ENCODE measurements at places on chromosomes 13 and 19.

DNA sequence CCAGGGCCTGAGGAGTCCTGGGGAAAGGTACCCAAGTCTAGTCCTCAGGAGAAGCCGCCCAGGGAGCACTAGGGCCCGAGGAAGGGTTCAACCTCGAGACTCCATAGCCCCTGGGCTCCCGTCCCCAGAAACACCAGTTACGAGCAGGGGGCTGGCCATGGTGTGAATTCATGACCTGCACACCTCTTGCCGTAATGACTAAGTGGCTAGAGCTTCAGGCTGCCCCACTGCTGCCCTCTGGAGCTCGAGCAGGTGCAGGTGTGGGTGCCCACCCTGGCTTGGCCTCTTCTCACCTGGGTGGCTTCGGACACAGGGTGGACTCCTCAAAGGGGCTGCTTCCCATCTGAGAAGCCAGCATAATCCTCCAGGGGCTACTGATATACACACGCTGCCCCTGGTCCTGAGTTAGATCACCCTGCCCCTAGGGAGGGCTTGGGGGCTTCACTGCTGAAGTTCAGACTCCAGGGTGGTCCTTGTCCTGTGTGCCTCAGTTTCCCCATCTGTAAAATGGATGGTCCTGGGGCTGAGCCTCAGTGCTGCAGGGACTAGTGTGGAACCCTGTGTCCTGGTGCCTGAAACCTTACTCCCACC is 13.6 kb downstream of the SPC24 start:
- DNase-seq, result no peak

- no peak for DNase-seq
These were observed 109.7 kb upstream of the MCF2L start for GRCh38 chr13:112859128-112859816.

- no peak for DNase-seq
These were observed 324.0 kb downstream of the FOXO1 start for GRCh38 chr13:40342461-40342860.

GRCh38 chr13:107690181-107690580 is 525.2 kb downstream of the LIG4 start:
- no peak for DNase-seq

- no peak for DNase-seq
These were observed 26.1 kb downstream of the FGF9 start for GRCh38 chr13:21696865-21697448.

DNA sequence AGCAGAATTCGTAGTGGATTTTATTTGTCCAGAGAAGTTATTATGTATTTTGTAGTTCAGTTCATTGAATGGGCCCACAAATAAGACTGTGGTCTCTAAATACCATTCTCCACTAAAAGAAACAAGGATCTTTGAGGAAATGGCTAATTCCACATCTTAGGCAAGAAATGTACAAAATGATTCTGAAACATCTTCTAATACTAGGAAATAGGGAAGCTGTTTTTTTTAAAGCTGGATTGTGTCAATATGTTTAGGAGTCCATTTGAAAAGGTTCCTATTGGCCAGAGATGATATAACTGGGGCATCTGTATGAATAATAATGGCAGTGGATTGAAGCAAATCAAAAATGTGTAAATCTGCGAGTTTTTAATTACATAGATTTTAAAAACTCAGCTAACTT is 88.5 kb upstream of the SIAH3 start:
- no peak for DNase-seq

- no peak for DNase-seq
These were observed 906 bp upstream of the CYP4F11 start for GRCh38 chr19:15935167-15935702.

DNA sequence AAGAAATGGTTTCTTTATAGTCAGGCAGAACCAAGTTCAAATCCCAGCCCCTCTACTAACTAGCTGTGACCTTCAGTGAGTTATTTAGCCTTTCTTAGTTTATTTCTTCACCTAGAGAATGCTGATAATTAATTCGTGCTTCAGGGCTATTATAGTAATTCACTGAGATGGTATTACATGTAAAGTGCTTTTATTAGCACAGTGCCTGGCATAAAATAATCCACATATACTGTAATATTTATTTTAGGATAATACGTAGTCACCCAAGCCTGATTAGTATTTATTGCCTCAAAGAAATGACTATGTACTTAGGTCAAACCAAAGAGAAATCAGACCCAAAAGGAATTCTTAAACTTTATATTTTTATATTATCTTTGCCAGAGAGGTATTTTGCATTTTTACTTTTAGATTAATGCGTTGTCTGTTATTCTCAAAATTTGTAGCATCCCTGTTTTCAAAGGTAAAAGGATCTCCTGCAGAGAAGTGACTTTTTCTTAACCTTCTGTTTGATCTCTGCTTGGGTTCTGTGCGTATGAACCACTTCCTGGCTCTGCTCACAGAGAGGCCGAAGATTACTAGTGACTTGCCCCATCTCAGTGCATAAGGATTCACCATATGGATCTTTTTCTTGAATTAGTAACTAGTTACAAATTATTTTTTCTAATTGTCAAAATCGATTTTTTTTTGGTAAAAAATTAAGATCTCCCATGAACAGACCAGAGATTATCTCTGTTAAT is 19.7 kb downstream of the UBAC2 start:
- no peak for DNase-seq

DNA sequence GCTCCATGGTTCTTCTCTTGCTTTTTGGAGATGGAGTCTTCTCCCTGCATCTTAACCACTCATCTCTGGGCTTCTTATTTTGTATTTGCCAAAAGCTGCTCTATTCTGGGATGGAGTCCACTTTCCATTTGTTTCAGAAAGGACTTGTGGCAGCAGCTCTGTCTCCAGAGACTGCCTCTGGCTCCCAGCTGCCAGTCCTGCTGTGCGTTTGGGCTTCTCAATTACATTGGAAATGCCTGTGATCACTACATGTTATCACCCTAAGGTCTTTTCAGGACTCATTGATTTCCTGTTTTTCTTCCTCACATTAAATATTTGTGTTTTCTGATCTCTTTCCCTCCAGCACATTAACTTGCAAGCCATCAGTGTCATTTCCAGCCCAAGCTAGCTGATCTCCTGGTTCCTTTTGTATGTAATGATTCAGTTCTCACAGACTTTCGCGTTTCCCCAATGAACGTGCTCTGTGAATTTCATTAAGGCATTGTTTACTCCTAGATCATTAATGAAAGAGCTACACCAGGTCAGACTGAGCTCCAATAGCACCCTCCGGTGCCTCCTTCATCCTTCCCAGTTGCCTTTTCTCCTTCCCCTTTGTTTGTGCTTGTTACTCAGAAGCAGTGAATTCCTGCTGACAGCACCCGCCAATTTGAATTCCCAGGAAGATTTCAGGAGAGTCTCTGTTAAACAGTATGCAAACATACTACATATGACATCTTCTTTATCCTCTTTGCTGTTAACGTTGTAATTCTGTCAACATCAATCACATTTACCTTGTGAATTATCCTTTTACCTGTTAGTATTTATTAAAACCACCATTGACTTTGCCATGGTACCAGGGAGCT is 3.0 kb downstream of the CBY2 start:
- no peak for DNase-seq

DNA sequence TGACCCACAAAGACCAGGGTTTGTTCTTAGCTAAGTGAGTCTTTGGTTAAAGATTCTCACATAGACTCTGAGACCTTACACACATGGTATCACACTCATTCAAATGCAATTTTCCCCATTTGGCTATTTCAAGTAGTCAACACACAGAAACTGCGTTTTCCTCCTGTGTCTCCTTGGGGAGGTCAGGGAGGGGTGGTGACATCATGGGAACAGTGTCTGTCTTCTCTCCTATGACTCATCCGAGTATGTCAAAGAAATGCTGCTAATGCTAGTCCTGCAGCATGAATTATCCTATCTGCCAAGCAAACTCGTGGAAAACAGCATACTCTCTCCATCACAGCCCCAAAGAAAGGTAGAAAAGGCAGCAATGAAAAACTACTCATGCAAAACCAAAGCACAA is 100.2 kb downstream of the ENOX1 start:
- DNase-seq, result no peak

Data from stimulated activated CD4-positive, alpha-beta T cell treated with anti-CD3 and anti-CD28 coated beads, Interleukin-2, amount 100 ng/mL, for 4 hours (primary cell).